Activated CD4-positive, alpha-beta T cell treated with anti-CD3 and anti-CD28 coated beads, Interleukin-2, amount 50 U/mL, for 48 hours (primary cell): ENCODE measurements at places on chromosomes 4 and X.
A peak's percentile ranks its signal among the peaks of the same experiment; 100 is the strongest.

GRCh38 chrX:22396408-22396807 is 123.7 kb downstream of the CBLL2 start:
- DNase-seq: no peak

- peak; percentile 65 for DNase-seq
These were observed at the start of gene FNIP2 for GRCh38 chr4:158768555-158769174. Gene FNIP2, plus strand, starts transcription at chr4:158769026. Its CDS starts 187 bp downstream, at chr4:158769213.

GRCh38 chr4:157057218-157057617 is 18.7 kb upstream of the GLRB start:
- no peak for DNase-seq

- no peak for DNase-seq
These were observed 66.1 kb downstream of the TNIP2 start for GRCh38 chr4:2689825-2690700.

GRCh38 chr4:105859233-105859632 is 36.0 kb upstream of the NPNT start:
- DNase-seq: no peak

- DNase-seq: no peak
These were observed 165.7 kb downstream of the KDR start for GRCh38 chr4:54959651-54960116.

DNA sequence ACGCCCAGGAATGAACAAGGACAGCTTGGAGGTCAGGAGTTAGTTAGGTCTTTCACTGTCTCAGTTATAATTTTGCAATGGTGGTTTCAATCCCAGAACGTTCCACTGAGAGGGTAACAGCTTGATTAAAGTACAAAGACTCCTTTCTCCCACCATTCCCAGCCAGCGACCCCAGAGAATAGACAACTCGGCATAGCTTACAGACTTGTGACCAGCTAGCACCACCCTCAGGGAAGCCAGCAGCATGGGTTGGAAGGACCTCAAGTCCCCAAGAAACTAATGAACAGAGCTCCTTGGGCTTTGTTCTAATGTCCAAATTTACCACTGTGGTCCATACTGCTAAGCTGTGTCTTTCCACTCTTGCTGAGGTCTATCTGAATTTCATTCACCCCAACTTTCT is 72.0 kb upstream of the MED14 start:
- no peak for DNase-seq

DNA sequence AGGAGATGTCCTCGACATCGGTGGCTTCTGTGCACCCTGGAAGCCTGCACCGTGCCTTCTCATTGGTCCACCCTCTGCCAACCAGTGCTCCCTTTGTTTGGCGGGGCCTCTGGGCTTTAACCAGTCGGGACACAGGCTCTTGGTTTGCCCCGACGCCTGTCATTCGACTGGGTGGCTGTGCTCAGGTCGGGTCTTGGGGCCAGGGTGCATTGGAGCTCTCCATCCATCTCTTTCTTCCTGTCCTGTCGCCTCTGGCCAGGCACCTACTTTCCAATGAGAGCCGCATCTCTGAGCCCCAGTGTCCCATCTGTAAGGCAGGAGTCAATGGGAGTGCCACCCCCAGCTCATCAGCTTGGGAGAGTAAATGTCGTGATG is 37.2 kb upstream of the NHSL2 start:
- no peak for DNase-seq

DNA sequence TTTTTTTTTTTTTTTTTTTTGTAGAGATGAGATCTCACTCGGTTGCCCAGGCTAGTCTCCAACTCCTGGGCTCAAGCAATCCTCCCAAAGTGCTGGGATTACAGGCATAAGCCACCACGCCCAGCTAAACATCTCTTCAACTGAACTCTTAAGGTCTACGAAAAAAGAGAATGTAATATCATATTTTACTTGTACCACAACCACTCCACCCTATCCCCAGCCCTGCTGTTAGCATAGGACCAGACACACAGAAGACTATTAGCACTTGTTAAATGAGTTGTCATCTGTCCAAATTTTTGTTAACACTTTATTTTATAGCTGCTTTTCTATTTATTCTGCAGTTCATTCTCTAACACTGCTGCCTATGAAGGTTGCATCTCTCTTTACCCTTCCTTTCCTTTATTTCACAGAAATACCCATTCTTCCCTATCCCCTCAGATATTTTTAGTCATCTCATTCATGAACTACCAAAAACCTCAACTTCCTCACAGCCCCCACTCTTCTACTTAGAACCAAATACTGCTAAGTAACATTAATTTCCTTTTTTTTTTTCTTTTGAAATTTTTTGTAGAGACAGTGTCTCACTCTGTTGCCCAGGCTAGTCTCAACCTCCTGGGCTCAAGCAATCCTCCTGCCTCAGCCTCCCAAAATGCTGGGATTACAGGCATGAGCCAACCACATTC is 10.1 kb downstream of the SNX12 start:
- no peak for DNase-seq

DNA sequence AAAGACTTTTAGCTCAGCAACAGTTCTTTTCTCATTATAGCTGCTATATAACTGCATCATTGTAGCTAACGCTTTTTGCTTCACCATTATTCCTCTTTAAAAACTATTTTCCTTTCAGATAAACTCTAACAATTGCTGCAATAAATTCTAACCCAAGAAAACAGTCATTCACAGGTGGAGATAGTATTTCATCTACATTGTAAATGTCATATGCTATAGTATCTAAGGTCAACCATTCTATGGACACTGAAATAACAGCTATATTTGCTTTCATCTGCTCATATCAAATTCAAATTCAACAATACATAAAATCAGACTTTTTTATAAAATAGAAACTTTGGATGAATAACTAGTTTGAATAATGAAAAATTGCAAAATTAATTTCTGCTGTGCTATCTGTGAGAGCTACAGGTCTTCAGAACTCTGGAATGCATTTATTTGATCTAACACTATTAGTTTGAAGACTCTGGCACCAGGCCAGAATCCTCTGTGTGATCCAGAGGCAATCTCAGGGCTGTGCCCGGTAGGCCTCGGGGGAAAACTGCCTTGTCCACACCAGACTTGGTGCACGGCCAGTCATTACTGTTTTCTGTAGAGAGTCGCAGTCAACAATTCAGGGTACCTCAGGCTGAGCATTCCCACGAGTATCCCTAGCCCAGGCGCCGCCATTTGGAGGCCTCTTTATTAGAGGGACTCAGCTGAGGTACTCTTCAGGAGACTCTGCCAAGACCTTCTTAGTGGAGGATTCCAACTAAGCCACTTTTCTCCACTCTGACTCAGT is 332.4 kb downstream of the SLC7A11 start:
- DNase-seq: no peak

GRCh38 chr4:100547541-100548199 is 29.8 kb upstream of the EMCN start:
- DNase-seq: no peak

GRCh38 chrX:47498411-47498810 is 15.4 kb upstream of the ZNF41 start:
- no peak for DNase-seq

DNA sequence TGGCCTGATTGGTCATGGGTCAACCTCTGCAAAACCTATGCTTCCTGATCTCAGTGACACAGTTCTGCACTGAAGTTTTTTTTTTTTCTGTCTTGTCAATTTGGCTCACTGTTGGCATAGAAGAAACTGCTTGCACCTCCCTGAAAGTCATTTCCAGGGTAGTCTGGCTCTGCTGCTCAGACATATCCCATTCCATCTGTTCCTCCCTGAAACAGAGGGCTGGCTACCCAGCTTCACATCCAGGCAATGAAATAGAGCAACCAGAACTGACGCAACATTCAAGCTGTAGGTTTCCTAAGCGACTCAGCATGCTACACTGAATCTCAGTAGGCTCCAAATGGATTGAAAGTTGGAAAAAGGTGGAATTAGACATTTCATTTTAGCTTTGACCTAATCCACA is 176.8 kb upstream of the MBNL3 start:
- DNase-seq: no peak

GRCh38 chr4:102518703-102519131 is 17.6 kb downstream of the NFKB1 start:
- DNase-seq: no peak

DNA sequence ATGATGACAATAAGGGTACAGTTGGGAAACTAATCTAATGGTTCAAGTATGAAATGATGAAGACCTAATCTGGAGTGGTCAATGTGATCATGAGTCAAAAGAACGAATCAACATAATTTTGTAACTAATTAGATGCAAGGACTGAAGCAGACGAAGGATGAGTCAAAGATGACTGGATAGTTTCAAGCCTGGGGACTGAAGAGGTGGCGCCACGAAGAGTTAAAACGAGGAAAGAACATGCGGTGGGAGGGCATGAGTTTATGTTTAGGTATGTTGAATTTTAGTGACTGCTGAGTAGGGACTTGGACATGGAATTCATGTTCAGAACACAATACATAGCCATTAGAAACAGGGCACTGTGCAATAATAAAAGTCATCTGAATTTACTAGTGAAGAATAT is 221.5 kb upstream of the FAM241A start:
- DNase-seq: no peak

DNA sequence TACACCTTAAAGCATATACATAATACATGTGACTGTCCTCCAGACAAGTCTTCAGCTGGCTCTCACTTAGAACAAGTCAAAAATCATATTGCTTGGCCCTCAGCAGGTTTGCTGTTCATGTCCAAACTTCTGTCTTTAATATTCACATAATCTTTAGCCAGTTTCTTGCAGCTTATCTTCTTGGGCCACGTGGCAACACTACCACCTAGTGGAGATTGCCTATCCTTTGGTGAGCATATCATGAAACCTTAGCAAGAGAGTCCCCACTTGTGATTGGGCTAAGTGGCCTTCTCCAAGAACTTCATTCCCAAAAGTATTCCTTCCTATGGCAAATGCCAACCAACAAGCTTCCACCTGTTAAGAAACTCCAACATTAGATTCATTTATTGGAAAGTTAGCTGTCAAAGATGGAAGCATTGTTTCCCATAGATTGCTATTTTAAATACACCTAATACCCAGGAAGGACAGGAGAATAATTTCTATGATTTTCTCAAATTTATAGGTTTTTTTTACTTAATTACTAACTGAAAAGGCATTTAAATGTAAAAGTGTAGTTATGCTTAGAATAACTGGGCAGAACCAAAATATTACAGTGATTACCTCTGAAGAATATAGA is 231.9 kb upstream of the INTU start:
- DNase-seq: peak; percentile 58

GRCh38 chrX:9865804-9866472 is 79.7 kb downstream of the SHROOM2 start:
- no peak for DNase-seq

GRCh38 chr4:146088690-146089089 is 86.8 kb upstream of the LSM6 start:
- DNase-seq: no peak

GRCh38 chr4:169307576-169307975 is 36.8 kb upstream of the SH3RF1 start:
- no peak for DNase-seq

DNA sequence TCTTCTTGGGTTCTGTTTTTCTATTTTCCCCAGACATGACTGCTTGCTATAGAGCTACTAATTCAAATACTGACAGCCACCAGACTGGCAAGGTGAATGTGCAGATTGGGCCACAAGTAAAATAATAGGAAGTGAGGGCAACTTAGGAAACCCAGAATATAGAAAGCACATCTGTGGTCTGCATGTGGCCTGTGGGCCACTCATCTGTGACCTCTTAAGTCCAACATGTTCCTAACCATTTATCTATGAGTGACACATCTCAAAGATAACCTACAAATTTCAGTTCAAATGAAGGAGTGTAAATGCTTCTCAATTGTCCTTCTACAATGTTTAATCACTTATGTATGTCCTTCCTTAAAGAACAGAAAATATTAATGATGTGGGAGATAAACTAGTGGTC is 128.9 kb downstream of the REELD1 start:
- no peak for DNase-seq

DNA sequence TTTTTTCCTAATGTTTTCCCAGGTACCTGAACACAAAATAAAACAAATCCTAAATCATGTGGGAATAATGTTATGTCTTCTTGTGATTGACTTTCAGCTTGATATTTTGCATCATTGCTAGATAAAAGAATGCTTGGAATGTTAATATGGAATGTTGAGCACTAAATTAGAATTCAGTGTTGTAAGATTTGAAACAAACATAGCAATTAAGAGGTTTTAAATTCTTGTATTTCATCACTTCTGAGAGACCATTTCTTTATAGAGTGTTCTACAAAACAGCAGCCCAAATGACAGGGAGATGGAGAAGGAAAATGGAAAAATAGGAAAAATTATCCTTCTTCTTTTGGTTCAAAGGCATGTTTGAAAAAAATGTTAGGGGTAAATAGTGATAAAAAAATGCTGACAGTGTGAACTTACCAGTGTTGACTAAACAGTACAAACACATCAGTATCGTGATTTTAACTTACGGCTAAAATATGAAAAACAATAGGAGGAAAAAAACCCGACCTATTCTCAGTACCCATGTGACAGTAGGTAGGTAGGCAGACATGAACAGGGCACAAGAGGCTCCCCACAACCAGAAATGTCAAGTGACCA is 102.6 kb upstream of the PDE5A start:
- DNase-seq: no peak

GRCh38 chr4:137310166-137310565 is 222.1 kb downstream of the PCDH18 start:
- DNase-seq: no peak

DNA sequence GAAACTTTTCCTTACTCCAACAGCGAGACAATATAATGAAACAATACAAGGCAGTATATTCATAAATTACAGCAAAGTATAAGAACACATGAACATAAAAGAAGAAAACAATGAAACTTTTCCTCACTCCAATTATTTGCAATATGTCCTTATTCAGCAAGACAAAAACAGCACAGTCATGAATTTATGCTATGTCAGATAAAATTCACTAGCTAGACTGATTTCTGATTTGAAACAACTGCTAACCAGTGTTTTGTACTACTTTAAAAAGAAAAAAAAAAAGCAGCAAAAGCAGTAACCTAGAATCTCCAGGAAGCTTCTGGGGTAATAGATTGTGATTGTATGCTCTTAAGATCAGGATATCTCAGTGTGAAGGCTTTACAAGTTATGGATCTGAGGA is 45.2 kb upstream of the UNC5C start:
- no peak for DNase-seq

DNA sequence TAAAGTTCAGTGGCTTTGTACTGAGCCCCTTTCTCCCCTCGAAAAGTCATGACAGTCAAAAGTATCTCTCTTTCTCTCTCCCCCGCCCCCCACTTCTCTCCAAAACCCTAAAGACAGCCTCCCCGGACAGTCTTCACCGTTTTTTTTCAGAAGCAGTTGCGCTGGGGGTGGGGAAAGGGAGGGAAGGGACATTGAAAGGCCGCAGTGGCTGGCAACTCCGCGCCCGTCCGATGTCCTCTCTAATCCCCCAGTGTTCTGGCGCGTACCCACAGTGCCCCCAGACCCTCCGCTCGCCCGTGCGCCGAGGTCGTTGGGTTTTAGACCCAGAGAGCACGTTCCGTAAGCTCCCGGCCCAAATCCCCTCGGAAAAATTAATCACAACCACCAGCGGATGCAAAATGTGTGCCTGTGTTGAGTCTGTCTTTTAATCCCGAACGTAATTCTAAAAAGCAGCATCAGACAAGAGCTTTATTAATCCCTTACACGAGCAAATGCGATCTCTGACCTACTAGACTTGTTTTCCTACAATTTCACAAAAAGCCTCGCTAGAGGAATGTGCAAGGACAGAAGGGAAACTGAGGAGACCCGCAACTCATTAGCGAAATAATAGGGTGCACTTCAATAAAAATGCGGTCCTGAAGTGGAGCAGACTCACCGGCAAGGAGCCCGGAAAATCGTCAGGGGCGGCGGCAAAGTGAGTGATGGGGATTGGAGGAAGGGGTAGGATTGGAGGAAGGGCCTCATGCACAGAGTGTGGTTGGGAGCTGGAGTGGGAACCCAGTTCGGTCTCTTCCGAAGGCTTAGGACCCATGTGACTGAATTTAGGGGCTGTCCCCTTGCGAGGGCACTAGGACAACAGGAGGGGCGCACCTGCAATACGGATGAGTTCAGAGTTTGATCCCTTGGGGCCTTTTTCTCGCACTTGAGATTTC is 12.2 kb upstream of the PRDM8 start:
- DNase-seq: no peak
